ENCODE measurements at places on chromosomes 6 and 20.

DNA sequence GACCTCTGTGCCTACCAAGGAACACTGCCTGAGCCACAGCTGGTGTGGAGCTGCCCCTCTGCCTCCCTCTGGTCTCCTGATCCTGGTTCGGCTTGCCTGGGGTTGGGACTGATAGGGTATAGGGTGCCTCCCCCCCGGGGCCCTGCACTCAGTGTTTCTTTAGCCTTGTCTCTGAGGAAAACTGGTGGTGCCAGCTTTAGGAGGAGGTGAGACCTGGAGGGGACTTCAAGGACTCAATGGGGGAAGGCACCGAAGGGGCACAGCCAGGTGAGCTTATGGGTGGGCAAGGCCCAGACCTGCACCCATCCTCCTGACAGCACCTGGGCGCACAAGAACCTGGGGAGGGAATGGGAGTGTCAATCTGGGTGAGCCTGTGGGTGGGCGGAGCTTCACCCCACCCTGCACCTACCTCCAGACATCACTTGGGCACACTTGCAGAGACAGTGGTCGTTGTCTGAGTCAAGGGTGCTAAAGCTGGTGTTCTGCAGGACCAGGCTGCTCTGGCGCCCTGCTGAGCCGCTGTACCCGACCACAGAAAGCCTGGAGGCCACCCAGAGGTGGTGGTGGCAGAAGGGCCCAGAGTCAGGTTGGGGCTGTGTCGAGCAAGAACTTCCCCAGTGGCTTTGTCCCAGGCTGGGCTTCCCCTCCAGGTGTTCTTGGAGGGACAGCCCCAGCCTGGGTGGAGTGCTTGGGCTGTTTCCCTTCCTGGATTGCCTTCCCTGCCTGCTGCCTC, 40.5 kb downstream of the FAM110A start:
- DNase-seq: no peak

- DNase-seq: no peak
Measured at GRCh38 chr6:9532621-9533557, 882.0 kb downstream of the TFAP2A start.

- DNase-seq: no peak
Measured at GRCh38 chr20:48528346-48528745, 299.5 kb downstream of the PREX1 start.

DNA sequence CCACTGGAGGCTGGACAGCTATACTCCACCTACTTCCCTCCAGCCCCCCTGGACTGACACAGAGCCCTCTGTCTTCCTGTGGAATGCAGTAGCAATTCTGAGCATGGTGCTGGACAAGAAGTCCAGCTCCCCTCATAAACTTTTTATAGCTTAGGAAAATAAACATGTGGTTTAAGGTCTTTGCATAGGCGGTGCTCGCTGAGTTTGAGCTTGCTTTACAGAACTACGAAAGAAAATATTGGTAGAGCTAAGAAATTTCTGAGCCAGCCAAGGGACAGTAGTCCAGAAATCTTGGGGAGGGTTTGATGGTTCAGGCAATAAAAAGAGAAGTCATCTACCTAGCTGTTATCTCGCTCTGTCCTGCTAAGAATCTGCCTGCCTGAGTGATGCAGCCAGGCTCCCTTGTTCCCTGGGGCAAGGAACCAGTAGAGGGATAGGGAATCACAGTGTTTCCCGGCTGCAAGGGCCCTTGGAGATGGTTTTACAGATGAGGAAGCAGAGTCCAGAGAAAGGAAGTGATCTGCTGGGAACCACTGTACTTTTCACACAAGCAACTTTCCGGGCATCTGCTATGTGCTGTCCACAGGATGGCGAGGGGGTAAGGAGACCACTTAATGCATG, 343.4 kb downstream of the CDC5L start:
- no peak for DNase-seq

GRCh38 chr6:30646450-30647241, at the start of gene C6orf136:
TSS of gene C6orf136 (plus strand) at chr6:30647133. CDS start at chr6:30647232, 99 bp downstream.
- peak; percentile 88 for DNase-seq

DNA sequence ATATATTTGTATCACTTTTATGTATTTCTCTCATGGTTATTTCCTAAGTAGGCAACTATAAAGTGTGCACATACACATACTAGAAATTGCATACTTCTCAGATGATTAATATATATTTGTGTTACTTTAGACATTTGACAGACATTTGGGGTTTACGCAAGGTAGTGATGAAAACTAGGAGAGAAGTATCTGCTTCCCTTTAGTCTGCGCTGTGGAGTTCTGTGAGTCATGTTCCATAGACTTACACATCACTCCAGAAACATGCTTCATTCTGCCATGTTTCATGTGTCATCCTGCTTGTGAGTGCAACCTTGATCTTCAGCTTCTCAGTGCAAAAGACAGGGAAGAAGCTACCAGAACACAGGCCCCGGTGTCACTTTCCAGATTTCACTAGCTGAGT, 200.7 kb upstream of the BMP2 start:
- DNase-seq: no peak

DNA sequence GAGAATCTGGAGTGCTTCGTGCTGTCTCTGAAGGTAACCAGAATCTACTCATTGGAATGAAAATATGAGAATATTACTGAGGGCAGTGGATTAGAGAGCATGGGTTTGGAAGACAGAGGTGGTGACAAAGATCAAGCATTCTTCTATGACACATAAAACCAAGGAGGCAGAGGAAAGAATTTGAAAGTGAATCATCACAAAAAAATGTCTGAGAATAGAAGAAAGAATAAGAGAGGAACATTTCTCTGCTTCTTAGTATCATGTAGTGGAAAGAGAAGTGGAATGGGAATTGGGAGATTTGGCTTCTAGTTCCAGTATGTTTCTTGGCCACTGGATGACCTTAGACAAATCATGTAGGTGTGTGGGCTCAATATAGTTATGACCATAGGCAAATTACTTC, 474.0 kb downstream of the TFAP2B start:
- no peak for DNase-seq

DNA sequence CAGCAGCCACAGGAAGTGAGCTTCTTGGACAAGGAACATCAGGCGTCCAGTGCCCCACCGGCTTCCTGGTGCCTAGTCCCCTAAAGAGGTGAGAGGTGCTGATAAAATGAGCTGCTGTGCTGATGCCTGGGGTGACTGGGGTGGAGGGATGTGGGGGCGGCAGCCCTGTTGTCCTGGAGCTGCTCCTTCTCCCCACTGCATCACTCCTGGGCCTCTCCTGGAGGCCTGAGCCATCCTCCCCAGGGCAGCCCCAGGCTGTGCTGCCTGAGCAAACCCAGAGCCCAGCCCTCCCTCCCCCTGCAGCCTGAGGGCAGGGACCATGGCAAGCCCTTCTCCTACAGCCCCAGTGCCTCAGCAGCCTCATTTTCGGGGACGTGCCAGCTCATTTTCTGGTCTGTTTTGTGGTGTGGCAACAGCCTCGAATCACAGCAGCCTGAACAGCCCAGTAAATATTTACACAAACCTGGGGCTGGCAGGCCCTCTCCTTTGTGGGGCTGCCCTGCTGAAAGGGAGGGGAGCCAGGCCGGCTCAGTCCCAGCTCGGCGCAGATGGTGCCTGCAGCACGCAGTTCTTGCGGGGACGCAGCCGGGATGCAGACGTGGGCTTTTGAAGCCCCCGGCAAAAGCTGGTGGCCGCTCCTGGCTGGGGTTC, 259.9 kb downstream of the DLL1 start:
- DNase-seq: no peak

GRCh38 chr20:58405504-58406291, 16.7 kb downstream of the VAPB start:
- DNase-seq: no peak

DNA sequence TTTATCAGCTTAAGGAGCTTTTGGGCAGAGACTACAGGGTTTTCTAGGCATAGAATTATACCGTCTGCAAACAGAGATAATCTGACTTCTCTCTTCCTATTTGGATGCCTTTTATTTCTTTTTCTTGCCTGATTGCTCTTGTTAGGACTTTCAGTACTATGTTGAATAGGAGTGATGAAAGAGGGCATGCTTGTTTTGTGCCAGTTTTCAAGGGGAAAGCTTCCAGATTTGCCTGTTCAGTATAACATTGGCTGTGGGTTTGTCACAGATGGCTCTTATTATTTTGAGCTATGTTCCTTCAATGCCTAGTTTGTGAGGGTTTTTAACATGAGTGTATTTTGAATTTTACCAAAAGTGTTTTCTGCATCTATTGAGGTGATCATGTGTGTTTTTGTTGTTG, 192.8 kb upstream of the PHACTR1 start:
- no peak for DNase-seq

DNA sequence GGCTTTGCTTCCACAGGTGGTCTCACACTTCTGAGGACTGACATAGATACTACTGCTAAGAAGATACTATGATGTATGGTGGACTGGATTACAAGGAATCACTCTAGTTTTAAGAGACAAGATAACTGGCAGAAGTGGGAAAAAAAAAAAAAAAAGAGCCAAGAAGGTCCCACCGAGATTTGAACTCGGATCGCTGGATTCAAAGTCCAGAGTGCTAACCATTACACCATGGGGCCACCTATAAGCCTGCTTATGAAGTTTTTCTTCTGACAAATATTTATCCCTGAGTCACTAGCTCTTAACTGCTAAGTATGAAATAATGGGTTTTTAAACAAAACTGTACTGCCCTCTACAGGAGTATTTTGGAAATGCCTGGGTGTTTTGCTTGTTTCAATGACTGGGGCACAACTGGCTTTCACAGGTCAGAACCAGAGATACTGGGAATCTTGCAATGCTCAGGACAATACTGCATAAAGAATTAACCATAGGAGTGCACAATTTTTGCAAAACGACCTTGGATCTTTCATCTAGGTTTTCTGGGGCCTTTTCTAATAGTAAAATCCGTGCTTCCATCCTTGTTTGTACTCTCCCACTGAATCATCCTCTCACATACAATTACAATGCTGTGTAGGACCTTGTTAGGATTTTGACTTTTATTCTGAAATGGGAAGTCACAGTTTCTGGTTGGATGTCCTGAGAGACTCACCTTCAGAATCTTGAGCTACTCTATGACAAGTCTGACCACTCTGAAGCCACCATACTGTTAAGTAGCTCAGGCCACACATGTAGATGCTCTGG, 116.3 kb downstream of the OR2B2 start:
- DNase-seq: no peak

- no peak for DNase-seq
Measured at GRCh38 chr6:138370631-138371451, 6.9 kb upstream of the SMIM28 start.

DNA sequence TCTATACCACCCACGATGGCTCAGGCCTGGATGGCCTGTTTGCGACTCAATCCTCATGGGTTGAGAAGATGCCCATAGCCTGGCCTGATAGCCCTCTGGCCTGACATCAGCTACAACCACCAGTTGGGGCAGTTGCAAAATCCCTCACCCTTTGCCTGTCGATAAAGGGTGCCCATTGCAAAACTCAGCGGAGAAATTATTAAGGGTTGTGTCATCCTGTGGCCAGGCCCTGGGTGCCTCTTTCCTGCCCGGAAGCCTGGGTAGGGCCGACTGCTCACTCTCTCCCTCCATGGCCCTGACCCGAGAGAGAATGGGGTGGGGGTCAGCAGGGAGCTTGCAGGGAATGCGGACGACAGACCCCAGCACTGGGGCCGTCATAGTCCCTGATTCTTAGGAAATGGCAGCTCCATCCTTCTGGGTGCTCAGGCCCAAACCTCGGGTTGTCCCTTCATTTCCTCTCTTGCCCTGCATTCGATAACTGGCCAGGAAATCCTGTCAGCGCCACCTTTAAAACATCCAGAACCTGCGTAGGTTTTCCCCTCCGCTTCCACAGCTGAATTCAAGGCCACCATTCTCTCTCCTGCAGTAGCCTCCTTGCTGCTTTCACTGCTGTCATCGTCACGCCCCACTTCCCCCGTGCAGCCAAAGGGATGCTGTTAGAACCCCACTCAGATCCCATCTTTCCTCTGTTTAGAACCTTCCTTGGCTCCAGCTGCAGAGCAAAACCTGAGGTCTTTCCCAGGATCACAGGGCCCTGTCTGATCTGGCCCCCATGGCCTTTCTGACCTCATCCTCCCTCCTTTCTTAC, 31.1 kb downstream of the CEBPB start:
- DNase-seq: no peak

- no peak for DNase-seq
Measured at GRCh38 chr6:56526860-56527544, 115.7 kb downstream of the DST start.

DNA sequence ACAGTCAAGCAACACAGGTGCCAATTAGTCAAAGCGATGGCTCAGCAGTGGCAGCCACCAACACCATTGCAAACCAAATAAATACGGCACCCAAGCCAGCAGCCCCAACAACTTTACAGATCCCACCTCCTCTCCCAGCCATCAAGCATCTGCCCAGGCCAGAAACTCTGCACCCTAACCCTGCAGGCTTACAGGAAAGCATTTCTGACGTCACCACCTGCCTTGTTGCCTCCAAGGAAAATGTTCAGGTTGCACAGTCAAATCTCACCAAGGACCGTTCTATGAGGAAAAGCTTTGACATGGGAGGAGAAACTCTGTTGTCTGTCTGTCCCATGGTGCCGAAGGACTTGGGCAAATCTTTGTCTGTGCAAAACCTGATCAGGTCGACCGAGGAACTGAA, 30.6 kb downstream of the KHDC1L start:
- no peak for DNase-seq

GRCh38 chr6:2999618-3000557, at the start of gene NQO2:
TSS of gene NQO2 (plus strand) at chr6:2999894. CDS start at chr6:3006553, 6,659 bp downstream.
- peak; percentile 90 for DNase-seq

GRCh38 chr20:33681728-33682353, 4.3 kb downstream of the E2F1 start:
- DNase-seq: no peak

DNA sequence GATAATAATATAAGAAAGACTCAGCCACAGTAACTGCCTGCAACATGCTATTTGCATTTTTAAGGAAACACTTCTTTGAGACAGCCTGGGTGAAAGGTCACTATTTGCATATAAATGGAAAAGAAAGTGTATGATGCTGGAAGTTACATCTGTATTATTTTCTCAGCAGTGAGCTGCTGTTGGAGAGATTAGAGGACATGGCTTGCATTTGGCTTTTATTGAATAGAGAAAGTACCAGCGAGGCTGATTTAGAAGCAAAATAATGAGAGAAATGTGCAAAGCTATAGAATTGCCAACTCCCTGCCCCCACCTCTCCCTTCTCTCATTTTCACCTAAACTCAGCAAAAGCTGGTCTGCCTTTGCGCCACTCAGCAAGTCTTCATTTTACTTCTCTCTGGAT, 12.7 kb downstream of the MYT1 start:
- no peak for DNase-seq

- DNase-seq: no peak
Measured at GRCh38 chr20:49292010-49292409, 14.2 kb upstream of the ZNFX1 start.

DNA sequence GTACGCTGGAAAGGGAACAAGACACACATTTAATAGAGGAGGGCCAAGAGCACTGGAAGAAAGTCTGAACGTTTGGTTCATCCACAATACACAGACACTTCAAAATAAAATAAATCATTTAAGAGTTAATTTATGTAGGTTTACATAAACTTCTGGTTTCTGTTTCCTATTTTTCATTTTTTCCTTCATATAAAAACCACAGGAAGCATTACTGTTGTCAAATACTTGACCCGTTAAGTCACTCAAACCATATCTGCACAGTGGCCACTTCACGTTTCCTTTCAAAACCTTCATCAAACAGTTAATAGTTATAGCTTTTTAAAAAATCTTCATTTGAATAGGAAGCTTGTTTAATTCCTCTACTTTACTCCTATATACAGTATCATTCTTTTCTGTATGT, 257.6 kb upstream of the THEMIS start:
- DNase-seq: no peak
